CD14-positive monocyte (primary cell): ENCODE measurements at places on chromosomes 7 and 10. TPM values are rescaled to one million over a fixed set of nuclear protein-coding genes. Genes with fewer than 3 reads are reported as not detected.

PNLIP gene
- polyA plus RNA-seq: not detected

TAS2R41 gene
- not detected for polyA plus RNA-seq

ADAMTS14 gene
- polyA plus RNA-seq: 0.05 and 0.08 TPM in 2 replicates

GLI3 gene
- not detected for polyA plus RNA-seq

AMZ1 gene
- 0.09 TPM for polyA plus RNA-seq

CADPS2 gene
- not detected in 2 replicates for polyA plus RNA-seq

- no peaks in the 10 kb centered on the region for H3K36me3 ChIP-seq
- DNase-seq: no peak
- no peaks in the 10 kb centered on the region for H3K27me3 ChIP-seq
- no peak overlapping the region for H3K4me3 ChIP-seq
- peaks cover 17% of the 10 kb centered on the region for H3K4me1 ChIP-seq
Observed at GRCh38 chr7:115008465-115009114, 86.7 kb downstream of the MDFIC start.

DNA sequence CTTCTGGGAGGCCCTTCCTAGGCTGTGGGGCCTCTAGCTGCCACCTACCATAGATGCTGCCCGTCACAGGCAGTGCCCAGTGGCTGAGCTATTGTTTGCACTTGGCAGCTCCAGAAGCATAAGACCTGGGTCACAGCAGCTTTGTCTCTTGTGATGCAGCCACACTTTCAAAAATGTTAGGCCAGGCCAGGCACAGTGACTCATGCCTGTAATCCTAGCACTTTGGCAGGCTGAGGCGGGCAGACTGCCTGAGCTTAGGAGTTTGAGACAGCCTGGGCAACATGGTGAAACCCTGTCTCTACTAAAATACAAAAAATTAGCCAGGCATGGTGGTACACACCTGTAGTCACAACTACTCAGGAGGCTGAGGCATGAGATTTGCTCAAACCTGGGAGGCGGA, 9.5 kb upstream of the KAZALD1 start:
- no peak overlapping the region for H3K27ac ChIP-seq
- no peak overlapping the region for H3K4me3 ChIP-seq
- no peak for DNase-seq
- H3K27me3 ChIP-seq: peaks cover 26% of the 10 kb centered on the region
- no peaks in the 10 kb centered on the region for H3K36me3 ChIP-seq
- peaks cover 17% of the 10 kb centered on the region for H3K4me1 ChIP-seq

GRCh38 chr7:15494711-15495110, 67.1 kb downstream of the AGMO start:
- DNase-seq: no peak
- H3K27ac ChIP-seq: no peak overlapping the region
- no peaks in the 10 kb centered on the region for H3K36me3 ChIP-seq
- H3K4me3 ChIP-seq: no peak overlapping the region

- no peaks in the 10 kb centered on the region for H3K4me1 ChIP-seq
- no peaks in the 10 kb centered on the region for H3K36me3 ChIP-seq
- no peaks in the 10 kb centered on the region for H3K27me3 ChIP-seq
- H3K27ac ChIP-seq: no peak overlapping the region
Observed at GRCh38 chr7:95104739-95105138, 197.3 kb downstream of the PPP1R9A start.

GRCh38 chr7:107902381-107902780, 11.4 kb downstream of the DLD start:
- no peaks in the 10 kb centered on the region for H3K27me3 ChIP-seq
- H3K4me3 ChIP-seq: no peak overlapping the region
- peaks cover 78% of the 10 kb centered on the region for H3K36me3 ChIP-seq
- DNase-seq: no peak
- H3K4me1 ChIP-seq: peaks cover 12% of the 10 kb centered on the region
- peak overlapping the region; percentile 6 for H3K27ac ChIP-seq

DNA sequence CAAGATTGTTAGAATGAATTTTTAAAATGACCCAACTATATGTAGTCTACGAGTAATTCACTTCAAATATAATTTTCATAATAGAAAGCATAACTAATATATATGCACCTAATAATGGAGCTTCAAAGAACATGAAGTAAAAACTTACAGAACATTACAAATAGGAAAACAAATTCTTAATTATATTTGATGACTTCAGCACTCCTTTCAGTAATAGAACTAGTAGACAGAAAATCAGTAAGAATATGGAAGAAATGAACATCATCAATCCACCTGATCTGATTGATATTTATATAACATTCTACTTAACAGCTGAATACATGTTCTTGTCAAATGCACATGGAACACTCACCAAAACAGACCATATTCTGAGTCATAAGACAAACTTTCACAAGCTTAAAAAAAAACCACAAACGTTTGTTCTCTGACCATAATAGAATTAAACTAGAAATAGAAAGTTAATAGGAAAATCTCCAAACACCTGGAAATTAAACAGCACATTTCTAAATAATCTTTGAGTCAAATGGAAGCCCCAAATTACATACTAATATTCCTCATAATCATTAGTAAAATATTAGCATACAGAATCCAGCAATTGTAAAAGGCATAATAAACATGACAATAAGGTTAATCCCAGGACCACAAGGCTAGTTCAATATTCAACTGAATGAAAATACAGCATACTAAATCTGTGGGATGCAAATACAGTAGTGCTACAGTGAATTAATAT, 48.0 kb downstream of the BRAF start:
- no peak overlapping the region for H3K4me3 ChIP-seq
- no peak overlapping the region for H3K27ac ChIP-seq
- H3K36me3 ChIP-seq: no peaks in the 10 kb centered on the region
- DNase-seq: no peak
- no peaks in the 10 kb centered on the region for H3K4me1 ChIP-seq

- no peak overlapping the region for H3K27ac ChIP-seq
- DNase-seq: no peak
- no peaks in the 10 kb centered on the region for H3K27me3 ChIP-seq
- H3K4me3 ChIP-seq: no peak overlapping the region
- H3K36me3 ChIP-seq: no peaks in the 10 kb centered on the region
Observed at GRCh38 chr10:129935867-129936152, 28.3 kb downstream of the EBF3 start.

- H3K36me3 ChIP-seq: peaks cover 88% of the 10 kb centered on the region
- H3K4me3 ChIP-seq: peak overlapping the region; percentile 27
- peak overlapping the region; percentile 70 for H3K27ac ChIP-seq
- H3K4me1 ChIP-seq: peaks cover 19% of the 10 kb centered on the region
Observed at GRCh38 chr7:107907790-107908189, 16.8 kb downstream of the DLD start.

DNA sequence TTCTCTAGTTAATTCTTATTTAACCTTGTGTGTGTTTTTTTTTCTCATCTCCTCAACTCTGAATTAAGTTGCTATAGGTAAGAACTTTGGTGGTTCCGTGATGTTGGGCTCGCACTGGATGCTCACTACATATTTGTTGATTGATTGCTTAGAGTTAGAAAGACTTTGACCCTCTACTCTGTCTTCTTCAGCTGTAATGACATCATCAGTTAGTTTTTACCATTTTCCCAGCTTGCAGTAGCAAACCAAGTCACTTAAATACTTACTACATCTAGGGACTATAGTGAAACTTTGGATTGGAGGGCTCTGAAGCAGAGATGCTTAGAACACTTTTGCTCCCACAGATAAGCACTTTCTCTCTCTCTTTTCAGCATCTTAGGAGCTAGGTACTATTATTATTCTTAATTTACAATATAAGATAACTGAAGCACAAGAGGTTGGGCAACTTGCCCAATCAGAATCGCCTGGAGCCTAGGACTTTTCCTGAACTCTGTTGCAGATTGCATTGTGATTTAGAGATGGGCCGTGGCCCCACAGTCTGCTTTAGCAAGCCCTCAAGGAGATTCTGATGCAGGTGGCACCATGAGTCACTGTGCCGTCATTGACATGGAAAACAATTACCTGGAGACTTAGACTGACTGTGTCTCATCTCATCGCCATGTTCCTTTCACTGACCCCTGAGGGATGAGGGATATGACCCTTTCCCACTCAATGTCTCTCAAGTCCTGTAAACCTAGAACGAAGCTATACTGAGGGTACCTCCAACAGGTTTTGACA, 471.9 kb upstream of the PODXL start:
- DNase-seq: no peak
- no peaks in the 10 kb centered on the region for H3K27me3 ChIP-seq
- H3K36me3 ChIP-seq: no peaks in the 10 kb centered on the region
- no peak overlapping the region for H3K27ac ChIP-seq
- H3K4me3 ChIP-seq: no peak overlapping the region

GRCh38 chr7:51298912-51299311, 17.7 kb downstream of the COBL start:
- no peak overlapping the region for H3K27ac ChIP-seq
- no peaks in the 10 kb centered on the region for H3K27me3 ChIP-seq
- no peak for DNase-seq
- H3K4me3 ChIP-seq: no peak overlapping the region
- no peaks in the 10 kb centered on the region for H3K4me1 ChIP-seq

DNA sequence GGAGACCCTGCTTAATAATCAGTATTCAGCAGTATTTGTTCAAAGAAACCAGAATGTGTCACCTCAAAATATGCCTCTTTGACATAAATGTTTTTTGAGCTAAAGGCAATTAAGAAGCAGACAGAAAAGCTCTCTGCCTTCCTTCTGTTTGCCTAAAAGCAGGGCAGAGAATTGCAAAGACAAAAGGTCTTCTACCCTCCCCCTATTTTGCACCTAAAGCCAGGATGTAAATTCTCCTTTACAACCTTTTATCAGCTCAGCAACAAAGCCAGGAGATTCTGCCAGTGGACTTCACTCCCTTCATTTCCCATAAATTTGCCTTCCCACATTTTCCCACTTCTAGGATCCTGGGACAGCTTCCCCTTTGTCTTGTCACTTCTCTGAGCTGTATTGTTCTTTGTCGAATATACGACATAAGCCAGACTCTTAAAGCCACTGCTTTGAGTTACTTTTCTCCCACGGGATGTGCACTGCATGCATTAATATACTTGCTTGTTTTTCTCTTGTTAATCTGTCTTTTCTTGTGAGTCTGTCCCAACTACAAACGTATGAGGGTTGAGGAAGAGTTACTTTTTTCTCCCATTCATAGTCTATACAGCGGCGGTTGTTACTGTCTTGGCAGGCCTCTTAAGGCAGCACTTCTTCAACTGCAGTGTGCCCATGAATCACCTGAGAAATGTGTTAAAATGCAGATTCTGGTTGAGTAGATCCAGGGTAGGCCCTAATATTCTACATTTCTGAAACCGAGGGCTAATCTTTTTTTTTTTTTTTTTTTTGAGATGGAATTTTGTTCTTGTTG, 48.2 kb downstream of the ST8SIA6 start:
- no peaks in the 10 kb centered on the region for H3K36me3 ChIP-seq
- no peak overlapping the region for H3K27ac ChIP-seq
- DNase-seq: no peak

DNA sequence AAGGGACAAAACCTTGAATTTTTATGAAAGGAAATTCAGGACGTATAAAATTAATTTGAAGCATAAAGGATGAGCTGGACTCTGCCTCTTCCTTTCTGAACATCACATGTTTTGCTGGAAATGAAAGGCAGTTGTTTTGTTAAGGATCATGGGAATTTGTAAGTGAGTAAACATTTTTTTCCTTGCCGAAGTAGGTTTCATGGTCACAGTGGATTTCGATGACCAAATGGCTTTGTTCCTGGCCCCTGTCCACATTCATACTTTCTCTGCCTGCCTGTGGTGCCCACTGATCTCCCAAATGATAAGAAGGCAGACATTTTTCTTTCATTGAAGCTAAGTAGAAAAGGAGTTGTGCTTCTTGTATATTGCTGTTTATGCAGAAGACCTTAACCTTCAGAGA, 104.2 kb downstream of the ARID5B start:
- H3K27ac ChIP-seq: no peak overlapping the region
- DNase-seq: no peak
- no peak overlapping the region for H3K4me3 ChIP-seq
- H3K27me3 ChIP-seq: no peaks in the 10 kb centered on the region
- no peaks in the 10 kb centered on the region for H3K36me3 ChIP-seq

- H3K27me3 ChIP-seq: no peaks in the 10 kb centered on the region
Observed at GRCh38 chr7:91021956-91022355, 242.3 kb upstream of the FZD1 start.

DNA sequence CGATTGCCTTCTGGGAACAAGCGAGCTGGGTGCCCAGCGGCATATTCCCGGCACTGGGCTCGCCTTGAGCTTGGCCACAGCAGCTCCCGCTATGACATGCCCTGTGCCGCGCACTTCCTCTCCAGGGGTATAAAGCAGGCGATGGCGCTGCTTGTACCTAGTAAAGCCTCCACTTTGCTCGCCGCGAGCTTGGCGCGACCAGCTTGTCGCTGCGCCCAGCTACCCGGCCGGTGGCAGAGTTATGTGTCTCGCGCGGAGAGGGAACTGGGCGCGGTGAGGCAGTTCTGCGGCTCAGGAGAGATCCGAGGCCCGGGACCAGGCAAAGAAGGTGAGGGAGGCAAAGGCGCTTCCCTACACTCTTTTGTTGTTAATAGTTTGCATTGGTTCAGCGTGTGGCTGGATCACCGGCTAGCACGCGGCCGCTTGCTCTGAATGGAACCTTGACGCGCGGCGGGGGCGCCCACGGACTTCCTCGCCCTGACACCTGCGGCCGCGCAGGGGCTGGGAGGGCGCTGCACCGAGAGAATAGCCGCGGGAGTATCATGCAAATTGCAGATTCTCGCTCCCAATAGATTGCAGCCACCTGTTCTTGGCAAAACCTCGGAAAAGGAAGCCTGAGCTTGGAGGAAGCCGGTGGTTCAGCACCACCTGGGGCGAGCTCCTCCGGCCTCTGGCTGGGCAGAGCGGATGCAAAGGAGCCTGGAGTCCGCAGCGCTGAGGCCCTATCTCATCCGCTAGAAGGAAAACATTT, 3.0 kb upstream of the BUB3 start:
- peaks cover 62% of the 10 kb centered on the region for H3K27me3 ChIP-seq
- peak; percentile 27 for DNase-seq
- peaks cover 2% of the 10 kb centered on the region for H3K36me3 ChIP-seq
- peaks cover 40% of the 10 kb centered on the region for H3K4me1 ChIP-seq

DNA sequence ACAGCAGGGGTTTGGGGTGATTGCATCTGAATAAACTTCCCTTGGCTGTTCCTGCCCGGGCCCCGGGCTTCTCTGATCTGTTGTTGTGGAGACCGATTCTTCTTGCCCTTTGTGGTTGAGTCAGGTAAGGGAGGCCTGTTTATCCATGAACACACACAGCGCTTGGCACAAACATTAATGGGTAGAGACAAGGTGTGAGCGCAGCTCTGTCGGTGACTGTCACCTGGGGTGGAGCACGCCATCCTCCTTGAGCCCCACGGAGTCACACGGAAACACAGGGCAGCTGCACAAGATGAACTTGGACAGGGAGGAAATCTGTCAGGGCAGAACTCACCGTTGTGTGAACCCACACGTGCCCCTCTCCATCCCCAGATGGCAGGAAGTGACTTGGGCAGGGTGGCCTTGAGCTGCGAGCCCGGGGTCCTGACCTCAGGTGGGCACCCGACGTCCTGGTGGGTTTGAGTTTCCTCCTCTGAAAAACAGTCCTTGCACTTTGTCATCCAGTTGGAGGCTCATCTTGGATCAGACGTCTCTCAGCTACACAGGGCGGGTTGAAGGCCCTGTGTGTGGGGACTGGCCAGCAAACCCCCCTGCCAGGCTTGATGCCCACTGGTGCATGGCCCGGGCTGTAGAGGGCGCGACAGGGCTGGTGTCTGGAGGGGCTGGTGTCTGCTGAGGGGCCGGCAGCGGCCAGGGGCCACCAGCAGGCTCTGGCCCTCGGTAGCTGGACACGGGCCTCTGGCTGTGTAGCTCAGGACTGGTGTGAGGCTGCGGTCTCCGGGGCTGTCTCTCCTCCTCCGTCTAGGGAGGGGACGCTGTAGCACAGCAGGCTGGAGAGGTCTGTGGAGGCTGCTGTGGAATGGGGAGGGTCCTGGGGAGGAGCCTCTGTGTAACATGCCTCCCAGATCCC, 24.2 kb upstream of the SHH start:
- no peaks in the 10 kb centered on the region for H3K36me3 ChIP-seq
- H3K4me3 ChIP-seq: no peak overlapping the region
- H3K4me1 ChIP-seq: no peaks in the 10 kb centered on the region
- no peaks in the 10 kb centered on the region for H3K27me3 ChIP-seq
- no peak for DNase-seq
- no peak overlapping the region for H3K27ac ChIP-seq
